ENCODE measurements at places on chromosomes 1 and 21. TPM values are rescaled to one million over a fixed set of nuclear protein-coding genes. Genes with fewer than 3 reads are reported as not detected.

DNA sequence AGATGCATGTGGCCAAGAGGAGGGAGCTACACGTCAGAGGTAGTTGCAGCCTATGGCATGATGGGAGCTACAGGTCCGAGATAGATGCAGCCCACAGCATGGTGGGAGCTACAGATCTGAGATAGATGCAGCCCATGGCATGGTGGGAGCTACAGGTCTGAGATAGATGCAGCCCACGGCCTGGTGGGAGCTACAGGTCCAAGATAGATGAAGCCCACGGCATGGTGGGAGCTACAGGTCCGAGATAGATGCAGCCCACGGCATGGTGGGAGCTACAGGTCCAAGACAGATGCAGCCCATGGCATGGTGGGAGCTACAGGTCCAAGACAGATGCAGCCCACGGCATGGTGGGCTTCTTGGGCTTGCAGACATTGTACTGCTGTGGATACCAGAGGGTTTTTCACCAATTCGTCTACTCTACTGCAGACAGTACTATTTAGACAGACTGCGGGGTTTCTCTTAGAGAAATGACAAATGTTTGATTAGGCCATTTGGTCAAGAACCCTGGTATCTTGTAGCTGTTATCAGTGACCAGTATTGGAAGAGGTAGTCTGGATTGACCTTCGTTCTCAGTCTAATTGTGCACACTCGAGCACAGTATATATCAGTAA, 127.4 kb downstream of the DHRS3 start:
- no peak for DNase-seq

- peak; percentile 41 for DNase-seq
Observed at GRCh38 chr1:42420911-42421585, 34.8 kb downstream of the ZMYND12 start.

Gene MFAP2
- 3.0 TPM for total RNA-seq

Gene ACTA1
- 7,565 TPM for total RNA-seq

Data from left ventricle myocardium inferior (tissue), 1 donor.